ENCODE measurements at places on chromosomes 5 and 9.

DNA sequence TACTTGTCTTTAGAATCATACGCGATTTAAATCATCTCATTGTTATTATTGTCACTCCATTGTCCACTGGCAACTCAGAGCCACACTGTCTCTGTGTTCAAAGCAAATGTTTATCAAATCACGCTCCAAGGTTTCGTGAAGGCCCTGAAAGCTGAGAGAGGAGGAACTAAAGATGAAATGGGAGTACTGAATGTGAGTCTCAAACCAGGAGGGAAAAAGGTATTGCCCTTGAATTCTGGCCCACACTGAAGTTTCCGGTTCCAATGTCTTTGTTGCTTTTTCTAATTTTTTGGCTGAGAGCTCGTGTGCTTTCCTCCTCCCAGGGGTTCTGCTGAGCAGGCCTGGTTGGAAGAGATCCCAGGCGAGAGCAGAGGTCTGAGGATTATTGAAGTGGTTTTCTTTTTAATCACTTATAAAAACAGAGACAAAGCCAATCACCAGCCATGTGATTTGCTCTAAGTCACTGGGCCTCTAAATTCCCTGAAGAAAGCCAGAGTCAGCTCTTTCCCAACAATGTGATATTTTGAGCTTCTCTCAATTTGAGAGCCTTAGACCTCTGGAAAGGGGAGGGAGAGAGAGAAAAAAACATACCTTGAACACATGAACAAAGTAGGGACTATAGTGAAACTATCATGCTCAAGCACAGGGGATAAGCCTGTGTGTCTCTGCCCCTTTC is 420.8 kb upstream of the GRAMD2B start:
- no peak for DNase-seq

DNA sequence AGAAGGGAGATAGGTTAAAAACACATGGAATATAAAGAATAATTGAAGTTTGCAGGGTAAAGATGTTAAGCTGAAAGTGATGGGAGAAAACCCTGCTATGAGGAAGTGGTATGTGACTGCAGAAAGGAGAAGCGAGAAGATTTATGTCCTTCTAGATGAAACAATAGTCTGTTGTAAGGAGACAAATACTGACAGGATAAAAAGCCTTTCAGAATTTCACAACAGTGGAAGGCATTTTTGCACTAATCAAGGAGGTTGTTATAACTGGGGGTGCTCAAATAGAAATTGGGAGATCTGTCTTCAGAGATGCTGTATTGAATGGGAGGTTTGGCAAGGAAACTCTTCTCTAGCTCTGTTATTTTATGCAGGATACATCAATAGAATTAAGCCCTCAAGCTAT is 69.6 kb downstream of the NMUR2 start:
- DNase-seq, result no peak

DNA sequence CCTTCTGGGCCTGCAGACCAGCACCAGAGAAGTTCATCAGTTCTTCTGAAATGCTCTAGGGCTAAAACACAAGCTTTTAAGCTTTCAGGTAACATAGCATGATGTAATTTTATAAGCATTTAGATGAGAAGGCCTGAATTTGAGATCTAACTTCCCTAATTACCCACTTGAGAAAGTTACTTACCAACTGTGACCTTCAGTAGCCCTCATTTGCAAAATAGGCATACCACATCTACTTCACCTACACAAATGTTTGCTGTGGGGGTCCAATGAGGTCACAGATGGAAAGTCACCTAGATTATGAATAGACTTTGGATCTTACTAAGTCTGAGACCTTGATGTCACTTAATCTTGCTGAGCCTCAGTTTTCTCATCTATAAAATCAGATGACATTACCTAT is 36.5 kb downstream of the FBXO10 start:
- no peak for DNase-seq

DNA sequence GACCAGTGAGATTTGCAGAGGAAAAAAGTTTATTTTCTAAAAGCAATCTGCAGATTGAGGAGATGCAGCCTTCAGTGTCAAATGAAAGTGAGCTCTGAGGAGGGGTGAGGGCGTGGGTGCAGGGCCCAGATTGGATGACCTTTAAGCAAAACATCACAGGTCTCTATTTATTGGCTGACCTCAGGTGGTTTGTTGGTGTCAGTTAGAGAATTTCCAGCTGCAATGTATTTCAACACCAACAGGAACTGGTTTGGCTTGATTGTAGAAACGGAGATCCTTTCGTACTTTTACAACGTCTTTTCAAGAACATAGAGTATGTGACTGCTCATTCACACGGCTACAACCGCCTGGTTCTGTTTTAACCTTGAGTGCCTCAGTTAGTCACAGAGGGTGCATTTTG is 1069.1 kb downstream of the EFNA5 start:
- no peak for DNase-seq

DNA sequence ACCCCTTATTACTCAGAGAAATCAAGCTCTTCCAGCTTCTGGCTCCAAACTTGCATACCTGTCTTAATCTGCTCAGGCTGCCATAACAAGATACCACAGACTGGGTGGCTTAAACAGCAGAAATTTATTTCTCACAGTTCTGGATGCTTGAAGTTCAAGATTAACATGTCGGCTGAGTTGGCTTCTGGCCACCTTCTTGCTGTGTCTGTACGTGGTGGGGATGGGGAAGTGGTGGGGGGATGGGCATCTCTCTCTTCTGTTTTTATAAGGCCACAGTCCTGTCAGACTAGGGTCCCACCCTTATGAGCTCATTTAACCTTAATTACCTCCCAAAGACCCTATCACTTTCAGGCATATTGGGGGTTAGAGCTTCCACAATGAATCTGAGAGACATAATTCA is 140.5 kb downstream of the SV2C start:
- no peak for DNase-seq

GRCh38 chr9:81598123-81598497 is 91.2 kb downstream of the TLE1 start:
- DNase-seq, result no peak

GRCh38 chr9:128940271-128940921 is 7.0 kb downstream of the DOLK start:
- DNase-seq, result no peak

GRCh38 chr5:147659166-147659929 is 123.2 kb downstream of the JAKMIP2 start:
- no peak for DNase-seq

DNA sequence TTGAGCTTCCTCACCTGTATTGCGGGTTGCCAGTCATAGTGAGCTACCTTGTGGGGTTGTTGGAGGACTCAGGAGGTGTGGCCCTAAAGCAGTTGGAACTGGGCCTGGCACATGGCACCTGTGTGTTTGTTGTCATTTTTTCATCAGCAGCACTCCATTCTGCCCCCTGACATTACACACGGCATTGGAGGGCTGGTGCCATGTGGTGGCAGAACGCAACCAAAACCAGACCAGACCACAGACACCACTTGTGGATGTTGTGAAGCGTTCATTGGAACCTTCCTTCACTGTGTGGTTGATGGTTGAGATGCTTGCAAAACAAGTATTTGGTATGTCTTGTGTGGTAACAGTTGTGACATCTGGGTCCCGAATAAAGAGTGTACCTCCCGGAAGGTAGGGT is 113.2 kb upstream of the ERCC6L2 start:
- no peak for DNase-seq

DNA sequence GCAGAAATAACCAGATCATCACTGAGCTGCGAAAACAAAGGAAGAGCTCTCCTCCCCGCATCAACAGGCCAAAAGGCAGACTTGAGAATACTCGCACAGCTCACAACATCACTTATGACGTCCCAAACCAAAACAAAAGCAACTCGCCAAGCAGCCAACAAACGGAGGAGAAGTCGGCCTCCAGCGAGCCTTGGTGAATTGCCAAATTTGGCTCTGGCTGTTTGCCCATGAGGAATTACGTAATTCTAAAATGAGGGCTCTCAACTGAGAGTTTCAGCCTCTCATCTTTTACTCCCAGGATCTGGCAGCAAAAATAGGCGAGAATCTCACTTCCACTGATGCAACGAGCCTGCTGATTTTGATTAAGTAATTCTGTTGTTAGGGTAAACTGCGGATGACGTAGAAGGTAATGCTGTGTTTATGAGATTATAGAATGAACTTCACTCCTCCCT is 51.7 kb upstream of the SEMA6A start:
- no peak for DNase-seq

DNA sequence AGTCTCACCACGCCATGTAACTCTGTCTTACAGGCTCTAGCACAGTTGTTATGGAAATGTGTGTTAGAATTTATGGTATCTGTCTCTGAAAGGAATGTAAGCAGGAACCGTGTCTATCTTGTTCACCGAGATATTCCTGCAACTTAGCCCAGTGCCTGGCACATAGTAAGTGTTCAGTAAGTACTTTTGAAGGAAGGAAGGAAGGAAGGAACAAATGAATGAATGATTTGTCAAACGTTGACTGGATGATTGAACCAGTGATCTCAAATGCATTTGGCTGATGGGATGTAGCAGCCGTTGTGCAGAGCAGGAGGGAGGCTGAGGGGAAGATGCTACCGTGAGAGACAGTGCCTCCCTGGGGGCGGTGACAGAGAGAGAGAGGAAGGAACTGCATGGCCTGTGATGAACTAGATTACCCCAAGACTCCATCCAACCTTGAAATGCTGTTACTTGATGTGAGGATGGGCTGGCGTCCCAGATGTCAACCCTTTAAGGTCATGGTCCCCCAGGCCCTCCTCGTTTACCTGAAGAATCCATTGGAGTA is 47.5 kb upstream of the PPARGC1B start:
- DNase-seq, result no peak

- DNase-seq, result no peak
These were observed 58.6 kb upstream of the RANBP3L start for GRCh38 chr5:36360307-36360706.

DNA sequence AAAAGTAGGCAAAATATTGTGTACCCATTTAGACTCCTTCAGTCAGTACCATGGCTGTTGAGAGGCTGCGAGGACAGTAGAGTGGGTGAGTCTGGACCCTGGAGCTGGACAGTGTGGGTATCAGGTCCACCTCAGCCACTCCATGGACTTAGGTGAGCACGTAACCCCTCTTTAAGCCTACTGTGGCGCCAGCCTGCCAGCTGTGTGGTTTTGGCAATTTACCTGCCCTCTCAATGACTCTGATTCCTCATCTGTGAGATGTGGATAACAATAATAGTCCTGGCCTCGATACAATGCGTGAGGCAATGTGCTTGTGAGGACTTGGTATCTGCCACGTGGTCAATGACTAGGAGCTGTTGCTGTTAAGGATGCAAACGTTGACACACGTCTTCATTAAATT is 17.9 kb downstream of the SLC1A3 start:
- no peak for DNase-seq

DNA sequence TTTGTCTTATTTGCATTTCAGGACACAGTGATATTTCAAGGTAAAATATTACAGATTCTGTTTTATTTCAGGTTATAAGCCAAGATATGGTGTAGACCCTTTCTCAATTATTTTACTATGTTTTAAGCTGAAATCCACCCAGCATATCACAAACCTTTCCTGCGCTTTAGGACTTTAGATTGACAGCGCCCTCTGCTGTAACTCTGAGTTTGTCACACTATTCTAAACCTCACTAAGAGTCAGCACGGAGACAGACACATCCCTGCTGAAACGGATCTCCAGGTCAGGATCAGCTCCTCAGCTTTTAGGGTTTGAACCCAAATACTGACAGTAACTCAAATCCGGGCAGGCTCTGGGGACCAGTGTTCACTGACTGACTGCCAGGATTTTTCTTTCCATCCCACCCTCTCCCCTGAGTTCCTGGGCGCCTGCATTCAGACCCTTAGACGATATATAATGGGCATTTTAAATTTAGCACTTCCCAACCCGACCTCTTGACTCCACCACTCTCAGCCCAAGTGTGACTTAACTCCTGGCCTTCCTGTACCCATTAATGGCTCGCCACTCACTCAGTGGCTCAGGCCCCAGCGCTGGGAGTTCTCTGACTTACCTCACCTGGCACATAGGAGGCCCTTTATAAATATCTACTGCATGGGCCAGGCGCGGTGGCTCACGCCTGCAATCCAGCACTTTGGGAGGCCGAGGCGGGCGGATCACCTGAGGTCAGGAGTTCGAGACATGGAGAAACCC is 33.5 kb downstream of the TLX3 start:
- DNase-seq, result peak; percentile 10

GRCh38 chr9:98641695-98642094 is 67.0 kb downstream of the GABBR2 start:
- DNase-seq, result no peak

DNA sequence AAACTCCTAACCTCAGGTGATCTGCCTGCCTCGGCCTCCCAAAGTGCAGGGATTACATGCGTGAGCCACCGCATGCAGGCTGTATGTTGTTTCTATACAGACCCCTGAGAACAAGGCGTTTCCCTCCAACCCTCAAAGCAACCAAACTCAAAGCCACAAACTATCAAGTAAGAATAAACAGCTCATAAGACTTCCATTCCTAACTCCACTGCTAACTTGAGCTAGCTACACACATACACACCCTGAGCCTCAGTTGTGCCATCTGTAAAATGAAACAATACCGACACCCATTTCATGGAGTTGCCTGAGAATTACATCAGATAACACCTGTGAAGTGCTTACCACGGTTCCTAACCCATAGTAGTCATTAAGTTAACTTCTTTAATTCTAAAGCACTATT is 70.8 kb downstream of the SERINC5 start:
- DNase-seq, result no peak

DNA sequence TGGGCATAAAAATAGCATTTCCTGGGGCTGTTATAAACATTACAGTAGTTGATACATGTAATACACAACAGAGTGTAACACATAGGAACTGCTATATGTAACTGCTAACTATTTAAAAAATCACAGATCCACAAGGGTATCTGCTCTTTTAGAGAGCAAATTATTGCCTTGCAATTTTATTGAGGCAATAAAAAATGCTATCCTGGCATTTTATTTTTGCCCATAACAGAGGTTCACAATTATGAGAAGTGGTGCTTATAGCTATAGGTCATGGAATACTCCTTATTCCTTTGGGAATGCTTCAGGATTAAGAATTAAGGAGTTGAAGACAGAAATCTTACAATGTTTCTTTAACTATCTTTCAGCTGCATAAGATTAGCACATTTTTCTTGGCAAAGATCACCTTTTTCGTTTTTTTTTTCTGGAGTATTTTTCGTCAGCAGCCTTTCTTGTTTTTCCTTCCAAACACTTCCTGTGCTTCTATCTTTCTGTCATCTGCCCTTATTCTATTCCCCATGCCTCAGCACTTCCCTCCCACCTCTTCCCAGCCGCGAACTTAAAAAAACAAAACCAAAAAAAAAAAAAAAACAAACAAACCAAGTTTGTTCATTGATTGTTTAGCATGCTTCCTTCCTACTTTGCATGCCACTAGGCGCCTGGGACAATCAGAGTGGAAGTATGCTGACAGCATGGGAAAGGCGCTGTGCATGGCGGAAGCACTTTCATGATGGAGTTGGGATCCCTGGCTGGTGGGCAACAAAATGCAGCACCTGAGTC is 264.2 kb downstream of the MAST4 start:
- no peak for DNase-seq

- no peak for DNase-seq
These were observed 94.9 kb downstream of the TLE1 start for GRCh38 chr9:81594415-81594814.

GRCh38 chr5:78295035-78295961 is 800 bp upstream of the AP3B1 start:
- peak; percentile 50 for DNase-seq

- no peak for DNase-seq
These were observed 4.7 kb downstream of the APC start for GRCh38 chr5:112742424-112742823.

GRCh38 chr5:55440188-55440646 is 94.5 kb downstream of the PLPP1 start:
- DNase-seq, result no peak

- no peak for DNase-seq
These were observed 6.1 kb upstream of the OTP start for GRCh38 chr5:77644371-77645157.

- DNase-seq, result no peak
These were observed 69.0 kb upstream of the SMC2 start for GRCh38 chr9:104025104-104025503.
